NCI-H1436 treated with DMSO at 0.1 percent for 48 hours (cell line): ENCODE measurements at places on chromosomes 2 and 18.

GRCh38 chr18:74486119-74486849, 9.9 kb upstream of the CNDP2 start:
- no peak for DNase-seq

- DNase-seq: no peak
These were observed 968 bp upstream of the RALBP1 start for GRCh38 chr18:9474108-9474982.

DNA sequence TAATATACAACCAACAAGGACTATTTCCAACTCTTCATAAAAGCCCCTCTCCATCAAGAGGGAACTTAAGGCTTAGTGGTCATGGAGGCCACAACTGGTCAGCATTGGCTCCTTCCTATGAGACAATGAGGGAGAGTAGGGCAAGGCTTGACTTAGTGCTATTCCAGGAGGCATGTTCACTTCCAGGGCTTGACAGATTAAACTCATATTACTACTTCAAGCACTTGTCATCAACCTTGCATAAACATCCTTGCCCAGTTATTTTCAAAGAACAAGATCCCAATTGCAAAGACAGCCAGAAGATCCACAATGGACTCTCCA, 133.4 kb downstream of the FTCDNL1 start:
- DNase-seq: no peak

- DNase-seq: no peak
These were observed 129.1 kb upstream of the MMADHC start for GRCh38 chr2:149716687-149717086.

GRCh38 chr18:48948112-48949049, 2.4 kb downstream of the SMAD7 start:
- no peak for DNase-seq

- no peak for DNase-seq
These were observed 215.3 kb downstream of the RND3 start for GRCh38 chr2:150271952-150272802.

- no peak for DNase-seq
These were observed 21.3 kb downstream of the CYRIA start for GRCh38 chr2:16644221-16644925.

GRCh38 chr2:117933884-117934354, 80.0 kb downstream of the CCDC93 start:
- DNase-seq: no peak

- DNase-seq: no peak
These were observed 120.9 kb upstream of the RND3 start for GRCh38 chr2:150608341-150608740.

- DNase-seq: no peak
These were observed 46.7 kb downstream of the ARHGAP28 start for GRCh38 chr18:6776188-6776587.

GRCh38 chr2:208466151-208466919, 59.7 kb downstream of the PTH2R start:
- DNase-seq: peak; percentile 46

DNA sequence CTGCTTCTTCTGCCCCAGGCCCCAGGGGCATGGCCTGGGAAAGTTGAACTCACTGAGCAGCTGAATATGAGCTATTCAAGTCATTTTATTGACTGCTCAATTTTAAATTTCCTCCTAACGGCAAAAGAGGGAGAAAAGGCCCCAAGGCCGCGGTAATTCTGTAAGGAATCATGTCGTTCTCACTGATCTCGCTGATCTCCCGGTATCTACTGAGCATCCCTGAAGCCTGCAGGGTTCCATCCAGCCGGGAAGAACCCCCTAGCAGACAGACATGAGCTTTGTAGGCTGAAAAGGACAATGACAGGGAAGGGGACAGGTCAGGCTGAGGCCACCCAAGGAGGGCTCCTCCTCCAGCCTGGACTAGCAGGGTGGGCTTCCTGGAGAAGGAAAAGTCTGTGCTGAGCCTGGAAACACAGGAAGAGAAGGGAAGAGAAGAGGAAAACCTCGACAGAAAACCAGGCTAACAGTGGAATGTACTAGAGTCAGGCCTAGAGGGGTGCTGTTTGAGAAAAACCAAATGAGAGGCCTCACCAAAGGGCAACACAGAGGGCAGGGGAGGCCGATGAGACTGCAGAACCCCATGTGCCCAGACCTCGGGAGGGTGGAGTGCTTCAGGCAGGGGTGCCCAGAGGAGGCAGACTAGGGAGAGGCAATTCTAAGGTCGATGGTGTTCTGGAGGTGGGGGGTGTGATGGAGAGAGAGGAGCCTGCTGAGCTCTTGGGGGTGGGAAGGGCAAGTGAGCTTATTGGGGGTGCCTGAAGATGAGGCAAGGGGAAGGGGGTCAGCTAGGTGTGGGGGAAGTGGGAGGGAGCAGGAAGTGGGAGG, 2.9 kb upstream of the NPPC start:
- no peak for DNase-seq
